ENCODE measurements at places on chromosomes 1 and 21.

DNA sequence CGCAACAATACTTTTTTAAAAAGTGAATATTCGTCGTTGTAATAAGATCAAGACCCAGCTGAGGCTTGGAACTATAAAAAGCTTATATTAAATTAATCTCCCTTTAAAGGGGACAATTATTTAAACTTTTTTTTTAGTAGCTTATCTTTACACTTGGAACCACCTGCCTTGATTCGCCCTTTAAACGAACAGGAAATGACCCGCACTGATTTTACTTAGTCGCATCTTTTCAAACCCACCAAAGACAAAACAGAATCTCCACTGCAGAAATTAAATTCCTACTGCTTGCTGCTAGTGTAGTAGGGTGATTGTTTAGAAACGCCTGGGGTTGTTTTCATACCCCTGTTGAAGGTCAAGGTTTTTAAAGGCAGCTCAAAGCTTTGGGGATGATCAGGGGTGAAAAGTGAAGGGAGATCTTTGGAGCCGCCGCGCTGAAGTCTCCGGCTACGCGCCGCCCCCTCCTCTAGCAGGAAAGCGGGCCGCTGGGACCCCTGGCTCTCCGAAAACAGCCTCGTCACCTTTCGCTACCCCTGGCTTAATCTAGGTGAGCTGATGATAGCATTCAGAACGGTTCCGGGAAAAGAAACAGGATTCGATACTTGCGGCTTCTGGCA is 163.4 kb downstream of the RUNX1 start:
- no peak for DNase-seq

GRCh38 chr1:45999507-45999906 is 132.9 kb downstream of the PIK3R3 start:
- no peak for DNase-seq

- no peak for DNase-seq
These were observed 365.0 kb downstream of the LTN1 start for GRCh38 chr21:28627691-28628090.

GRCh38 chr1:196680107-196680506 is 28.3 kb downstream of the CFH start:
- DNase-seq, result no peak

DNA sequence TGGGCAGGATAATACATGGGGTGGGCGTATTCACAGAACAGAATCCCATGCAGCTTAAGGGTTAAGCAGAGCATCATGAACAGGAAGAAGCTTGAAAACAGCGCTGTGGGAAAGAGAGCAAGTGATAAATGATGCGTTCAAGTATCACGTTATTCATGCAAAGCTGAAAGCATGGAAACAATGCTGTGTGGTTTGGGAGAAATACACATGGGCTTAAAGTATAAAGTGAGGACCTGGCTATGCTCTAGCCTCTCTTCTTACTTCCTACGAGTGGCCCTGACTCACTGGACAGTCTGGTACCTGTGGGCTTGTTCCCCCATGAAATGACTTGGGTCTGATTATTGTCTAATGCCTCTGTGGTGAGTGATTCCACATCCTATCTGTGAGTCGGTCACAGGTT is 25.7 kb downstream of the TMPRSS2 start:
- no peak for DNase-seq

DNA sequence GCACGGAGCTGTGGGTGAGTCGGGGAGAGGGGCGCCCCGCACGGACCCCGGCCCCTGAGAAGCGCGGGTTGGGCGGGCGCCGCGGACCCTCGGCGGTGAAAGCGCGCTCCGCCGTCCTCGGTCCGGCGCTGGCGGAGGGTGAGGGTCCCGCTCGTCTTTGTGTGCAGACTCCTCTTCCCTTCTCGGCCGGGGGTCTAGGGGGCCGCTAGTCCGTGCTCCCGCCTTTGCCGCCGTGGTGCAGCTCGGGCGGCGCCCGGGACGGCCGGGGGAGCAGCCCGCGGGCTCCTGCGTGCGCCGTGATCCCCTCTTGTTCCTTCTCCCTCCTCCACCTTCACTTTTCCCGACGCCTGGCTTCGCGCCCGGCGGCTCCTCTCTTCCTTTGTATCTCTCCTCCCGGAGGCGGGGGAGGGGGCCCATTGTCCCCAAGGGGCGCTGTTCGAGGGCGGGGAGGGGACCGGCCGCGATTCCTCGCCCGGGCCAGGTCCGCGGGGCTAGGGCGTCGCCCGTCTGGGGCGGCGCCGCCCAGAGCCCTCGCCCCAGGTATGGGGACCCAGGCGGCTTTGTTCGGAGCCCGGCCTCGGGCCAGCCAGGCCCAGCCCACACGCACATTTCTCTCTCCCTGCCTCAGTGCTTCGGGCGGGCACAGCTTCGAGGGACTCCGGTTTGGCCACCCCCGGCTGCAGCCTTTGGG is 519 bp downstream of the FNBP1L start:
- no peak for DNase-seq

- DNase-seq, result no peak
These were observed 268.7 kb downstream of the PTGER3 start for GRCh38 chr1:70778934-70779333.

GRCh38 chr21:46181953-46182547 is 2.2 kb downstream of the SPATC1L start:
- DNase-seq, result no peak

GRCh38 chr1:205293350-205294074 is 28.0 kb downstream of the NUAK2 start:
- no peak for DNase-seq

GRCh38 chr1:94866164-94866807 is 46.1 kb downstream of the SLC44A3 start:
- DNase-seq, result no peak

DNA sequence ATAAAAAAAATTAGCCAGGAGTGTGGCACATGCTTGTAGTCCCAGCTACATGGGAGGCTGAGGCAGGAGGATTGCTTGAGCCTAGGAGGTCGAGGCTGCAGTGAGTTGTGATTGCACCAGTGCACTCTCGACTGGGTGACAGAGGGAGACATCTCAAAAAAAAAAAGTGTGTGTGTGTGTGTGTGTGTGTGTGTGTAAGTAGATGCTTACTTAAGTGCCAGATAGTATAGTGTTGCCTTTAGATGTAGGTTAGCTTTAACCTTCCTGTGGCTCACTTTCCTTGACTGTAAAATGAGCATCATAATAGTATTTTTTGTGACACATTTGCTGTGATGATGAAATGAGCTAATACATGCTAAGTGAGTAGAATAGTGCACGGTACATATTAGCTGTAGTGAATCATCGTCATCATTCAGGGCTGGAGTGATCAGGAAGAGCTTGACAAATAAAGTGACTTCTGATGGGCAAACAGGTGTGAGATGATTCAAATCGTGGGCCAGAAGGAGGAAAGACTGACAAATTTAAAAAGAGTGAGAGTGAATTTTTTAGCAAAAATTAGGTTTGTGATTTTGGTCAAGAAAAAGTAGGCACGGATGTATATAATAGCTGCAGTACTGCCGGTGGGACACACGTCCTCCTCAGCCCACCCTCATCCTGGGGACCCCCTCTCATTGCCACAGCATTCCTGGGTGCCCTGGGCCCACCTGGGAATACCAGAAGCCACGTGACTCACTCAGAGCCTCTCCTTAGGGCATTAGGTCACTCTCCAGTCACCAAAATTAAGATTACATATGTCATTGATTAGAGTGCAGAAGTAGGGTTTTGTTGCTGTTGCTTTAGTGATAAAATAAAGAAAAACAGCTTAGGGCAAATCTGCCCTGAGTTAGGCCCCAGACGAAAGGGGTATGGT is 33.9 kb downstream of the EIF2D start:
- no peak for DNase-seq

- no peak for DNase-seq
These were observed 67.1 kb downstream of the FOXJ3 start for GRCh38 chr1:42267904-42268303.

- DNase-seq, result no peak
These were observed 169.3 kb downstream of the ST6GALNAC5 start for GRCh38 chr1:77036560-77036959.

- DNase-seq, result peak; percentile 49
These were observed 1.2 kb downstream of the PABPC4 start for GRCh38 chr1:39575191-39576015.

GRCh38 chr1:211036381-211037060 is 97.4 kb downstream of the KCNH1 start:
- no peak for DNase-seq

DNA sequence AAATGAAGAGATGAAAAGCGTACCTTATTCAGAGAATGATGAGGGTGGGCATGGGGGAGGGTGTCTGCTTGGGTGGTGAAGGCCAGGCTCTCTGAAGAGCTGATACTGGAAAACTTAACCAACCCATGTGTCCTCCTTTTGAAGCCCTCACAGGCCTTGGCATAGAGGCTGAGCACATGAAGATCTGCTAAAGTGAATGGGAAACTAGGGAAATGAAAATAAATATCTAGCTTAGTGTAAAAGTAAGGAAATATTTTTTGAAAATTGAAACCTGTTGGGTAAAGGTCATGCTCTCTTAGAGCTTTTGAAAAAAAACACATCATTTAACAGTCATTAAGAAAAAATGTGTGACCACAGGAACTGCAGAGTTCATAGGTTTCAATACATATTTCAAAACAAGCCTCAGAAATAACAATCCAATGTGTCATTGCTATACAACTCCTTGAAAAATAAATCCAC is 40.5 kb upstream of the RALGPS2 start:
- DNase-seq, result no peak

- no peak for DNase-seq
These were observed 3.4 kb downstream of the DHRS3 start for GRCh38 chr1:12614402-12615158.

GRCh38 chr1:204320382-204320804 is 39.3 kb downstream of the PLEKHA6 start:
- no peak for DNase-seq

- DNase-seq, result no peak
These were observed 73.1 kb downstream of the UBIAD1 start for GRCh38 chr1:11345971-11346715.

- DNase-seq, result no peak
These were observed 41.6 kb downstream of the KIRREL1 start for GRCh38 chr1:158035014-158035413.

GRCh38 chr21:25298512-25299491 is 308.5 kb downstream of the MRPL39 start:
- no peak for DNase-seq

DNA sequence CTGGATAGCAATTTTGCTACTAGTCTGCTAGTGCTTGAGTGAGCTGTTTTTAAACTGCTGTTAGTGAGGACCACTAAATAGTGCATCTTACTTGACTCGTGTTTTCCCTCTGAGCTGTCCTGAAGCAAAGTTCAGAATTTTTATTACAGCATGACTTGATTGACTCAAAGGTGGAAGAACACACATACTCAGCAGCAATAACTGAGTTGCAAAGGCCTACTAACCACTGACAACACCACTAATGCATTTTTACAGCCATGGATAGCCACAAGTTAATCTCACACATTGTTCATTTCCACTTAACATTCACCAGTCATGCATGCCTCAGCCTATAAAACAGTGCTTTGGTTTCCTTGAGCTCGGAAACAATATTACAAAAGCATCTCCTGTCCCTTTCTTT is 148.7 kb downstream of the RUNX1 start:
- DNase-seq, result no peak

GRCh38 chr1:75879985-75880384 is 52.2 kb downstream of the ASB17 start:
- DNase-seq, result no peak

- DNase-seq, result no peak
These were observed 35.7 kb upstream of the PWP2 start for GRCh38 chr21:44071359-44072104.

DNA sequence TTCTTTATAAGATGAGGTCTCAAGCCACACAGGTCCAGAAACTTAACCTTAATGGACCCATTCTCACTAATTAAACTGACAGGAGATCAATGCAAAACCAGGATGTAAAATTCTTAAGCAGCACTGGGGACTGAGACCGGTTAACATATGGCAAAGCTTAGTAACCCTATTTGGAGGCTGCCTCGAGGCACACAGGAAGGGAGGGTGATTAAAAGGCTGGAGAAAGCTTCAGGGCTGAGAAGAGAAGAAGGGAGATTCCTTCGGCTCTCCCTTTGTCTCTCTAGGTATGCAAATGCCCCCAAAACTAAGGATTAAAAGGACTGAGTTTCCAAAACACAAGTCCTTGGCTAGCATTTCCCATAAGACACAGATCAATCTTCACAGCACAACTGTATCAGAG is 120.8 kb upstream of the DSCAM start:
- DNase-seq, result no peak

GRCh38 chr1:182133181-182133580 is 71.7 kb upstream of the ZNF648 start:
- no peak for DNase-seq

DNA sequence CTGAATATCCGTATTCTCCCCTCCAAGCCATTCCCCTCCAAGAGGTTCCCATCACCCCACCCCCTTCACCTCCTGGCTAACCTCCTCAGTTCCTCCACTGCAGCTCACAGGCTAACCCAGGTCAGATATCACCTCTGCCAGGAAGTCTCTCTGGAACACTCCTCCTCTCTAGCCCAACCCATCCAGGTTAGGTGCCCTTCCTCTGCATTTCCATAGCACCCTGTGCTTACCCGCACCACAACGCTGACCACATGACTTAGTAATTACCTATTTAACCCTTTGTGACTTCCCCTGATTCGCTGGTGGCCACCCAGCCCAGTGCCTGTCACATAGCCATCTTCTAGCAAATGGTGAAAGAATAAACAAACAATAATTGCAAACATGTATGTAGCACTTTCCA is 49.5 kb upstream of the IFFO2 start:
- DNase-seq, result no peak

DNA sequence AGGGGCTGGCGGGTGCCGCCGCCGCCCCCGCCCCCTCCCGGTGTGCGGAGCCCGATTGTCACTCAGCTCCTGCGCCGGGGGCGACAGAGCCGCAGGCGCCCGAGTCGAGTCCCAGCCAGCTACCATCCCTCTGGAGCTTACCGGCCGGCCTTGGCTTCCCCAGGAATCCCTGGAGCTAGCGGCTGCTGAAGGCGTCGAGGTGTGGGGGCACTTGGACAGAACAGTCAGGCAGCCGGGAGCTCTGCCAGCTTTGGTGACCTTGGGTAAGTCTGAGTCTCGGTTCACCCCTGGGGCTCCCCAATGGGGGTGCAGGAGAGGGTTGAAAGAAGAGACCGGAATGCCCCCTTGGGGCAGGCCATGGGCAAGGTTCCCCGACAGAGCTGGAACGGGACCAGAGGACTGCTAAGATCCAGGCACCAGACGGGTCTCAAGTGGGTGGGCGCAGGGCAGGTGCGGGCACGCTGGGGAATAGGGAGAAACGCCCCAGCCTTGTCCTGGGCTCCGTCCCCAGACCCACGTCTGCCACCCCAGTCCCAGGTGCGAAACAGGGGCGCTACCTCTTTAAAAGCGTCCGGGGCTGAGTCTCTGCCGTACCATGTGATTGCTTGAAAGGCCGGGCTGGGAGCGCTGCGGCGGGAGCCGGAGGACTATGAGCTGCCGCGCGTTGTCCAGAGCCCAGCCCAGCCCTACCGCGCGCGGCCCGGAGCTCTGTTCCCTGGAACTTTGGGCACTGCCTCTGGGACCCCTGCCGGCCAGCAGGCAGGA is at the start of gene ADORA1:
ADORA1 (plus strand) TSS at position 61 of the 765 bp plus-strand sequence. CDS start 1,116 bp downstream, outside the sequence.
- no peak for DNase-seq

- DNase-seq, result no peak
These were observed 1.0 kb downstream of the CDKN2C start for GRCh38 chr1:50970931-50971582.

All from stimulated activated CD4-positive, alpha-beta T cell treated with anti-CD3 and anti-CD28 coated beads, Interleukin-2, amount 100 ng/mL, for 4 hours (primary cell).